ENCODE measurements at places on chromosomes 1 and 21.
A peak's percentile ranks its signal among the peaks of the same experiment; 100 is the strongest.

DNA sequence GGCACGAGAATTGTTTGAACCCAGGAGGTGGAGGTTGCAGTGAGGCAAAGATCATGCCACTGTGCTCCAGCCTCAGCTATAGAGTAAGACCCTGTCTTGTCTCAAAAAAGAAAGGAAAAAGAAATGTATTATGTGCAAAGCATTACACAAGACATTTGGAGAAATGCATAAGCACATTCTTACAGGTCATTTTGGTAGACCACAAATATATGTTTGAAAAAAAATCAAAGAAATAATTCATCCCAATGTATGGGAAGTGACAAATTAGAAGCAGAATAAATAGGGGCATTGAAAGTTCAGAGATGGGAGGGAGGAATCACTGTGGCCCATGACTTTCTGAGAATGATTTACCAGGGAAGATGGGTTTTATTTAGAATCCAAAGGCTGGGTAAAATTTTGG, 283.5 kb upstream of the ADAMTS5 start:
- no peak for DNase-seq

GRCh38 chr1:200535605-200536004, 84.9 kb downstream of the KIF14 start:
- peak; percentile 28 for DNase-seq

- no peak for DNase-seq
Observed at GRCh38 chr1:38064197-38064903, 17.8 kb upstream of the POU3F1 start.

- DNase-seq = no peak
Observed at GRCh38 chr1:53503433-53504217, 44.4 kb downstream of the DMRTB1 start.

DNA sequence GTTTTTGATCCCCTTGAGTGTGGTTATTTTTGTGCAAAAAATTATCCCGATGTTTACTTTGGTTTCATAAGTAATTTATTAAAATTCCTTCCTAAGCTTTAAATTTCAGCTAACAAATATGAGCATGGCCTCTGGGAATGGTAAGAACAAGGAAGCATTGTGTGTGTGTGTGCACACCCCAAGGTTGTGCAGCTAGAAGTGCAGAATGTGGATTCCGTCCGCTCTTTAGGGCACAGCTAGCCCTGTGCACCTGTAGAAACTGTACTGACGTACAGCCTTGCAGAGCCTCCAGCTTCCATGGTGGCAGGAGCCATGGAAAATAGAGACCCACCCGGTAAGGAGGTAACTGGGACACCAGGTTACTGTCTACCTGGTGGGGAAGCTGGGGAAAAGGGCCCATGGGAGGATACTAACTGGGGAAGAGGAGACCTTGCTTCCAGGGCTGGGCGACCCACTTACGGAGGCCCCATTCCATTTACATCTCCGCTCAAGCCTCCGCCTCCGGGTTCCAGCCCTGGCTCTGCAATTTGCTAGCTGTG, 54.7 kb downstream of the B3GALT5 start:
- DNase-seq = no peak

GRCh38 chr1:64748222-64748621, 3.3 kb downstream of the RAVER2 start:
- no peak for DNase-seq

DNA sequence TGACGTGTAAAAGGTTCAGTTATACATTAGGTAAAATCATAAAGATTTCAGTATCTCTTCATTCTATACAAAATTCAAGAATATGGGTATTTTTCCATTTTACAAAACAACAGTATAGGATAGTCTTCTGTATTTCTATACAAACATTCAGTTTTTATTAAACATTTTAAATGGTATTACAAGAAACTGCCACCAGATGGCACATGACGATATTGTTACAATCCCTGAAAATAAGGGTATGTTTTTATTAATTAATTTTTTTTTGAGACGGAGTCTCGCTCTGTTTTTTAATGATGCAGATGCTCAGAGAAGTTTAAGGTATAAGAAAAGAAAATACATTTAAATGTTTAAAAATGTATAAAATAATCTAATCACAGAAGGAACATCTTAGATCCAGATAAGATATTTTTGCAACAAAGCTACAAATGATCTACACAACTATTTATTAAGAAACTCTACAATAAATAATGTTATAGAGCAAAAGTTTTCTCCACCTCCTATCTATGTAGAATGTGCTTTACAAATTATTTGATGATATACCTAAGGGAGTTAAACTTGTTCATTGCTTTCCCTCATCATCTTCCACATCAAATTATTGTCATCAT, 23.5 kb upstream of the RSBN1 start:
- peak; percentile 79 for DNase-seq

DNA sequence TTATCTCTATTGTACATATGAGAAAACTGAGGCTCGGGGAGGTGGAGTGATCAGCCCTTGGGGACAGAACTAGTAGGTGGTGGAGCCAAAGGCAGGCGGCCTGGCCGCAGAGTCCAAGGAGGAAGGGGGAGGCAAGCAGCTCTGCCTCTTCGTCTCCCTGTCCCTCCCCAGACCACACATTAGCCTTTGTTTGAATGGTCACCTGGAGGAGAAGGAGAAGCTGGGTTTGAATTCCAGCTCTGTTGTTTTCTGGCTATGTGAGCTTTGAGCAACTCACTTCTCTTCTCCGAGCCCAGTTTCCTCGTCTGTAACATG, 21.4 kb upstream of the LAPTM5 start:
- no peak for DNase-seq
